ENCODE measurements at places on chromosomes 5 and 9. TPM values are rescaled to one million over a fixed set of nuclear protein-coding genes. Genes with fewer than 3 reads are reported as not detected.

GRCh38 chr5:164306662-164307061, 801.2 kb downstream of the MAT2B start:
- no peak for DNase-seq

GRCh38 chr5:79890119-79890929, 100.7 kb downstream of the MTX3 start:
- DNase-seq, result no peak

Gene RPS14
- 3,004 TPM for total RNA-seq

- DNase-seq, result no peak
These were observed 128.3 kb downstream of the EFNA5 start for GRCh38 chr5:107542428-107542827.

Gene PCDH12
- 1.5 TPM for total RNA-seq

Gene DCTN3
- total RNA-seq, result 62.9 TPM

Gene ZDHHC11B
- total RNA-seq, result not detected

GRCh38 chr5:138169124-138169523, 9.3 kb downstream of the BRD8 start:
- DNase-seq, result no peak

Gene ZFP37
- 1.7 TPM for total RNA-seq

Gene PAEP
- not detected for total RNA-seq

GRCh38 chr5:147674411-147674810, 108.1 kb downstream of the JAKMIP2 start:
- no peak for DNase-seq

Gene PCDHA1
- not detected for total RNA-seq

GRCh38 chr5:43429016-43429415, 16.8 kb upstream of the CCL28 start:
- no peak for DNase-seq

Gene PSD2
- not detected for total RNA-seq

DNA sequence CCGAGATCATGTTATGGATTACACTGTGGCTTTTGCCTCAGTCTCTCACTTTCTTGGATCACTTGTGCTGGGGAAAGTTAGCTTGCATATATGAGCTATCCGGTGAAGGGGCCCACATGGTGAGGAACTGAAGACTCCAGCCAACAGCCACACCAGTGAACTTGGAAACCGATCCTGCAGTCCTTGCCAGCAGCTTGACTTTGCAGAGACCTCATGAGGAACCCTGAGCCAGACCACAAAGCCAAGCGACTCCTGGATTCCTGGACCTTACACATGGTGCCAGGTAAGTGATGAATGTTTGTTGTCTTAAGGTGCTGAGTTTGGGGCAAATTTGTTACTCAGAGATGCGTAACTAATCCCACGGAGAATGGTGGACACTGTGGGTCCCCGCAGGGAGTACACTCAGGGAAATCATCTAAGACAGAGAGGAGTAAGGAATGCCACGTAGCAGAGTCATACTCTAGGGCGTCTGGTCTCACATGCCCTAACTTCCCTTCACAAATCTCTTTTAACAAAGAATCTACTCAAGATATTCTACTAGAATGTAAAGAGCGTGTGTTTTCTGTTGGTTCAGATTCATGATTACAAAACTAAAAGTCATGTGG, 76.5 kb upstream of the PJA2 start:
- DNase-seq, result no peak

DNA sequence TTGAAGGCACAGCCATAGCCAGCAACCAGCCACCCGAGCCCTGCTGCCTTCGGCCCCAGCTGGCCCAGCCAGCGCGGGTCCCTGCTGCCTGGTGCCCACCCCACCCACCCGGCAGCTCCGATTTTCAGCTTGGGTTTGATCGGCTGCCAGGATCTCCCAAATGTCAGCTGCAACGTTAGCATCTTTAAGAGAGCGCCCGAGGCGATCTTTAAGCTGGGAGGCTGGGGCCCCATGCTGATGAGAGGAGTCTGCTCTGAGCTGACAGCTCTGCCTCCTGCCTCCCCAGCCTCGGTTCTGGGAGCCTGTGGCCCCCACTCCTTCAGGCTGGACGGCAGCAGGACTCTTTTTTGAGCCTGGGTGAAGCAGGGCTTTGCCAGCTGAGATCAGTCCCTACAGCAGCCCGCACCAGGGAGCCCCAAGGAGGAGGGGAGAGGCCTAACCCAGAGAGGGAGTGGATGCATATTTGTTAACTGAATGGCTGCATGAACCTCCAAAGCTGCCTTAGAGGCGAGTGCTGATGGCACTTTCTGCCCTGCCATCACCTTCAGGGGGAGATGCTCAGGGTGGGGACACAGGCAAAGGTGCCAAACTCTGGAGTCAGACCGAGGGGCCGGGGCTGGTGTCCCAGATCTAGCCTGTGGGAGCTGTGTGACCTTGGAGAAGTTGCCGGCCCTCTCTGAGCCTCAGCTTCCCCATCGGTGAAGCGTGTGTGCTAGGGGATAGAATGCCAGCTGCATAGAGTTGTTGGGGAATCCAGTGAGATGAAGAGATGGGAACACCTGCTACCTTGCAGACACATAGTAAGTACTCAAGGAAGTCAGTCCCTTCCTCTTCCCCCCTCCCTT, 165.5 kb downstream of the C9orf50 start:
- DNase-seq, result no peak

DNA sequence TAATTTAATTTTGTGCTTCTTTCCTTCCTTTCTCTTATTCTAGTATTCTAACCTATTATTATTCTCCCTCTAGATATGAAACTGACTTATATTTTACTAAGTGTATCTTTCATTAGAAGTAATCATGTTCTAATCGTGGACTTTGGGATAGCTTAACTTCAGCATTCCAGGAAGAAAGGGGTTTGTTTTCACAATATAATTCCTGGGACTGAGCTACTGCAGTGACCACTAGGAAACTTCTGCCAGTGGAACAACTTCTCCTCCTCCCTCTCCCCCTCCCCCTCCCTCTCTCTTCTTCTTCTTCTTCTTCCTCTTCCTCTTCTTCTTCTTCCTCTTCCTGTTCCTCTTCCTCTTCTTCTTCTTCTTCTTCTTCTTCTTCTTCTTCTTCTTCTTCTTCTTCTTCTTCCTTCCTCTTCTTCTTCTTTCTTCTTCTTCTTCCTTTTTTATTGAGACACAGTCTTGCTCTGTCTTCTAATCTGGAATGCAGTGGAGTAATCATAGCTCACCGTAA, 127.9 kb downstream of the NNT start:
- DNase-seq, result no peak

DNA sequence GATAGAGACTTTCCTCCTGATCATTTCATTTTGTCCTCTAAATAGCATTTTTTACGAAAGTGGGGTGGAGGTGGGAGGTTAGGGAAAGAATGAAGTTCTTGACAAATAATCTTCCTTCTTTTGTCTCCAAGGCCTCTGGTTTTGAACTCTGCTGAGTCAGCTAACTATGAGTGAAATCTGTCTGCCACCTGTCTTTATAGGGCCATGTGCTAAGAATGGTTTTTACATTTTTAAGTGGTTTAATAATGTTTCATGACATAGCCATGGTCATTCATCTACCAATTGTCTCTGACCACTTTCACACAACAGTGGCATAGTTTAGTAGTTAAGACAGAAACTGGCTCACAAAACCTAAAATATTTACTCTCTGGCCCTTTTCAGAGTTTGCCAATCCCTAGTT, 7.6 kb downstream of the MAN2A1 start:
- DNase-seq, result no peak

DNA sequence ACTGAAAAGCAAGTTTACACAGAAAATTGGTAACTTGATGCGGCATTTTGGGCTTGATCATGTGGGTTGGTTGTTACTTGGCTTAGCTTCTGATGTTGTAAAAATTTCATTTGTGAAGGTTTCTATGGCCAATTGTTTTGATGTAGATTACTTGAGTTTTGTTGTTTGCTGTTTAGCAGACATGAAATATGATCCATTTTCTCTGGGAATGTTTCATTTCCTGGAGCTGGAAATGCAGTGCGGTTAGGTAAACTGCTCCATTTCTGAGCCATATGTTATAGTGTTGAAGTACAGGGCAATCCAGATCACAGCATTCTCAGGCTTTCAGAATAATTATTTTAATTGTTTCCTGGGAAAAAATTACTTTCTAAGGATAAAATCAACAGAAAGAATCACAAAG, 396.9 kb downstream of the ENC1 start:
- DNase-seq, result no peak

- no peak for DNase-seq
These were observed 308.8 kb upstream of the TRPC7 start for GRCh38 chr5:136674178-136674577.

DNA sequence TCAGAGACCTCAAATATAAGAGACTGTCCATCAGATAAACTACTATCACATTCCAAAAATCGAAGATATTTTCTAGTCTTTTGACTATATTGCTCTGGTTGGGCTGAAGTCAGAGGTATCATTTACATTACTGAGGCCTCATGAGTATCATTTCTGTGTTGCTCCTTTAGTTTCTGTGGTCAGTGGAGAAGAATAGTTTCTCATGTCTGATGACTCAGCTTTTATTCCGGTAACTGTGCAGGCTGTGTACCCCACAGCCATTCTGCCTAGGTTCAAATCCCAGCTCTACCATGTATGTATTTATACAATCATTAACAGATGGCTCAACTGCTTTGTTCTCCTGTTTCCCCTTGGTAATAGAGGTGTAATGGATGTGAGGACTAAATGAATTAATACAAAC, 179.3 kb downstream of the ALDH1A1 start:
- no peak for DNase-seq

Gene SPINK13
- total RNA-seq, result not detected

- no peak for DNase-seq
These were observed 11.6 kb upstream of the CMBL start for GRCh38 chr5:10319202-10319851.

DNA sequence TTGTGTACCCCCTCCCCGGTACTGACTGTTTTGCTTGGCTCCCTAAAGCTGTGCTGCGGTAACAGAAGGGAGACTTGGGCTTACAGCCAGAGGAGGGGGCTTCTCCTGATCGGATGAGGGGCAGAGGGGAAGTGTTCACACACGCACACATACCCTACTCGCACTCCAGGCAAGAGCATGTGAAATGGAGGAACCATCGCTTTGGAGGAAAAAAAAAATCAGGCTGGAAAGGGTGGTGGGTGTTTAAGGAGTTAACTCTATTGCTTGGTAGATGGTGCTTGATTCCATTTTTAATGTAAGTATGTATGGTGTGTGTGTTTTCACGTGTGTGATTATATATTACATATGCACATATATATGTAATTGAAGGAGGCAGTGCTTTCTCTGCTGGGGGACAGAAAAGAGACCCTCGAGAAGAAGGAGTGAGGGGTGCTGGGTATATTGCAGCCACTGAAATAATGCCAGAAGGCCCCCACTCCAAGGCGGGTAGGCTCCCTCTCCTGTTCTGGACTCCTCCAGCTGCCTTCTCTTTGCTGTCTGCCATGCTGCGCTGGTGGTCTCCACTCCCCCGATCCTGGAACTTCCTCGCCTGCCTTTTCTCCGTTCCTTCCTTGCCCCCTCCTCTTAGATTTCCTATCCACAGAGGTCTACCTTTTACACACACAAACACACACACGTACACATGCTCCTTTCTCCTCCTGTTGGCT, 721 bp downstream of the GRIA1 start:
- DNase-seq, result no peak

- DNase-seq, result no peak
These were observed 8.8 kb downstream of the PRXL2C start for GRCh38 chr9:96646081-96646991.

DNA sequence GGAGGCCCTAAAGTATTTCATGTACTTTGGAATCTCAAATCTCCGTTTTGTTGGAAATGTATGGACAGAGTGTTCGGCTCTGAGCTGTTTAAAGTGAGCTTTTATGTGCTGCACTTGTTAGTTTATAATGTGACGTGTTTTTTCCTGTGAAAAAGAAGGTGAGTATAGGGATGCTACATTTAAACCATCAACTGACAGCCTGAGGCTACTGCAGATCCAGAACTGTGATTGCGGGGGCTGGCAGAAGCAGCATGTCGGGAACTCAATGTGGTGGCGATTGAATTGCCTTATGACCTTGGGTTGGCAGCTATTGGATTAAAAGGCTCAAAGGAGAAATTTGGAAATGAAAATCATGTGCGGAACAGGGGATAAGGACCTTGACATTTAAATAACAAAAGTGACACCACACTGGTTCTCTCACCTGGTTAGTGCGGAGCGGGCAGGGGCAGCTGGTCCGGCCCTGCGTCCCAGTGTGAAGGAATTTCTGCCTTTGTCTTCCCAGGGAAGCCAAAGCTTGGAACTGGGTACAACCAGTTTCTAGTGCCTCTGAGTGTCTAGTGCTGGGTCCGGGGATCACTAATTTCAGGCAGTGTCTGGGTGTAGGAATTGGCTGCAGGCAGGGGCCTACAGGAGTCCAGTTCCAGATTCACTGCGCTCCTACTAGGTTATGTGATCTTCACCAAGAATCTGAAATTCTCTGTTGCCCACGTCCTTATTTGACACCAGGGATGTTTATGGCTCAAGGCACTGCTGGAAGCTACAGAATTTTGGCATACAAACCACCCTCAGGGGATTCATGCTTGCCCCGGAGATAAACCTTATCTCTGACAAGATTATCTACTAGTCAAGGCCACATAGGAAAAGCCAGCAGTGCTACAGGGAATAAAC, 120.7 kb upstream of the ERCC6L2 start:
- no peak for DNase-seq

GRCh38 chr5:175469916-175470315, 8.4 kb upstream of the SFXN1 start:
- no peak for DNase-seq

Gene ACSL6
- 4.6 TPM for total RNA-seq

- DNase-seq, result no peak
These were observed 298.4 kb downstream of the KCTD16 start for GRCh38 chr5:144469106-144469505.

DNA sequence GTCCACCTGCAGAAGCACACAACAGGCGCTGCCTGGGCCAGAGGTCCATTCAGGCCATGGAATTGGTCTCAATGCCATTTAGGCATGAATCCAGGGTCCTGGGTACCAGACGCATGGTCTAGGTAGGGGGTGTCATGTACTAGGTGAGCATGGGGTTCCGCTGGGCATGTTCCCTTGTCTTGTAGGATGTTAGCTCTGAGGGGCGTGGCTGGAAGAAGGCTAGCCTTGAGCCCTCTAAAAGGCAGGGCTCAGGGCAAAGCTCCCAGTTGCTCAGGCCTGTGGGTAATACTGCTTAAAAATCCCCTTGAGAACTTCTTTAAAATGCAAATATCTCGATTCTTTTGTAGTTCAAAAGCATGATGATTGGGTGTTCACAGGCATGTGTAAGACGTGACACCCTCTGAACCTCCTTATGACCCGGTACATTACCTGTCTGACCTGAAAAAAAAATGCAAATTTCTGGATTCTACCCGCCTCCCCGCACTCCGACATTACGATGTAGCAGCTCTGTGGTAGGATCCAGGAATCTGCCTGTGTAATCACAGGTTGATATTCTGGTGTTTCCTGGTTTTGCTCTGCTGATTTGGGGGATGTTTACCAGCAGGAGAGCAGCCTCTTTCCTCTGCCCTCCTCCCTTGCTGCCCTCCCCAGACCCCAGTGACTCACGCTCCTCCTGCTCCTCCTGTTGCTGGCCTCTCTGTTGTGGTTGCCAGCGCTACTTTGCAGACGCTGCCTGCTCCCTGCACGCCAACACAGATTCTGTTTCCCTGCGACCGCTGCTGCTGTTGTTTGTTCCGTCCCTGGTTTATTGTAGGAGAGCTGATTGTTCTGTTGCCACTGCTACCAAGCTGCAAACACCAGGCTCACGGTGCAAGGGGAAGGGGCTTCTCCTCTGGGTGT, 5.7 kb downstream of the TMC1 start:
- peak; percentile 82 for DNase-seq

- DNase-seq, result no peak
These were observed 42.2 kb downstream of the PTPN3 start for GRCh38 chr9:109455861-109456260.

Measured in activated naive CD8-positive, alpha-beta T cell treated with anti-CD3 and anti-CD28 coated beads for 36 hours (primary cell).